Ovary (tissue), 10 donors: ENCODE measurements at places on chromosomes 2 and 18.

GRCh38 chr18:47254341-47254939 is 3.0 kb upstream of the SKOR2 start:
- no peak for DNase-seq

DNA sequence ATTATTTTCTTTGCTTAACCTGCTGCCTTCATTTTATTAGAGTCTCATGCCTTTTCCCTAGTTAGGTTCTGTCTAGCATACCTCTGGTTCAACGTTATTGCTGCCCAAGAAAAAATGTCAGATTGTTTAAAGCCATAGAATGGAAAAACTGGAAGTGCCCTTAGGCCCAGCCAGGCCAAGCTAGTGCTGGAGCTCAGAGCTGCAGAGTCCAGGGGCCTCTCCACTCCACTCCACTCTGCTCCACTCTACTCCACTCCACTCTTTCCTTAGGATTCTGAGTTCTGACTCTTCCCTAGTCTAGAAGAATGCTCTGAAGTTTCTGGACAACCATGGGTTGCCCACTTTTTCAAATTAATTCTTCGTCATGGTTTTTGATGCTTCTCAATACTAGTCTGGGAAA is 155.6 kb downstream of the SETBP1 start:
- DNase-seq, result no peak

- no peak for DNase-seq
Observed at GRCh38 chr2:160242893-160243564, 43.0 kb upstream of the ITGB6 start.

- DNase-seq, result no peak
Observed at GRCh38 chr2:218325566-218326160, 31.0 kb upstream of the CATIP start.

DNA sequence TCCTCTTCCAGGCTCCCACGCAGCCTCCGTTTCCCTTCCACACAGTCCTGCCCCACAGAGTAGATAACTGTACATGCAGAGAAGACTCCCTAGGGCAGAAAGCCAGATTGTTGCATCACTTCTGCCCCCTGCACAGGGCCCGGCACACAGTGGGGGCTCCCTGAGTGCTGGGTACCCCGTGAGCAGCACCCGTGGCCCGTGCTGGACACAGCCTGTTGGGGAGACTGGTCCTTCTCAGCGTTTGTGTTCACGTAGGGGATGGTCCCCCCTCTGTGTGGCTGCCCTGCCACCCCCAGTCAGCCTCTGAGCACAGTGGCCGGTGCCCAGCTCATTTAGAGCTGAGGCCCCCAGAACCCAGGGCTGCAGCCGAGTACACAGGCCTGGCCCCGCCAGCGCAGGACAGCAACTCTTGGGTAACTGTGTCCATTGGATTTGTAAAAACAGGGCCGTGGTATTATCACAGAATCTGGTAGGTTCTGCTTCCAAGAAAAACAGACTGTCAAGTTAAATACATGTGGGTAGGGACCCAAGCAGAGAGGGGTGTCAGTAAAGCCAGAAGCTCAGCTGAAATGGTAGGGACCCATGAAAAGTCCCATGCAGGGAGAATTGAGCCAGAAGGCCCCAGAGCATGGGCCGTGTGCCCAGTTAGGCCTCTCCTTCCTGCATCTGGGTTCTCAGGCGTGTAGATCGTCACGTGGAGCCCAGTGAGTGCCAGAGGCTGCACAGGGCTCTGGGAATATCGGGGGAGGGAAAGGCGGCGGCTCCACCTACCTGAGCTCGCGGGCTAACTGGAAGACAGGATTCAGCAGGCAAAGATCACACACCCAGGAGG is 257.3 kb downstream of the ATAD2B start:
- DNase-seq, result peak; percentile 90

DNA sequence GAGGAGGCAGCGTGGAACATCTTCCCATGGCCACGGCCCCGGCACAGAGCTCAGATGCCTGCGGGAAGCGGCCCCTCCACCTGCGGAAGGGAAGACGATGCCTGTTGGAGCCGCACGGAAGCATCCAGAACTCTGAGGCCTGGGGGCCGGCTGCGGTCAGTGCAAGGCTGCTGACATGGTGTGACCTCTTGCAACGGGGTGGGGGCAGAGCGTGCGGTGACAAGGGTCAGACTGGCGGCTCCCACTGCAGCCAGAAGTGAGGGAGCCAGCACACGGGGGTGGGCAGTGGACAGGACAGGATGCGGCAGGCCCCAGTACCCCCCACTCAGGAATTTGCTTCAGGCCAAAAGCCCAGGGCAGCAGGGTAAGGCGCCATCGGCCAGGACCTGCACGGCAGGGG is 48.8 kb downstream of the SLC66A2 start:
- DNase-seq, result peak; percentile 17

DNA sequence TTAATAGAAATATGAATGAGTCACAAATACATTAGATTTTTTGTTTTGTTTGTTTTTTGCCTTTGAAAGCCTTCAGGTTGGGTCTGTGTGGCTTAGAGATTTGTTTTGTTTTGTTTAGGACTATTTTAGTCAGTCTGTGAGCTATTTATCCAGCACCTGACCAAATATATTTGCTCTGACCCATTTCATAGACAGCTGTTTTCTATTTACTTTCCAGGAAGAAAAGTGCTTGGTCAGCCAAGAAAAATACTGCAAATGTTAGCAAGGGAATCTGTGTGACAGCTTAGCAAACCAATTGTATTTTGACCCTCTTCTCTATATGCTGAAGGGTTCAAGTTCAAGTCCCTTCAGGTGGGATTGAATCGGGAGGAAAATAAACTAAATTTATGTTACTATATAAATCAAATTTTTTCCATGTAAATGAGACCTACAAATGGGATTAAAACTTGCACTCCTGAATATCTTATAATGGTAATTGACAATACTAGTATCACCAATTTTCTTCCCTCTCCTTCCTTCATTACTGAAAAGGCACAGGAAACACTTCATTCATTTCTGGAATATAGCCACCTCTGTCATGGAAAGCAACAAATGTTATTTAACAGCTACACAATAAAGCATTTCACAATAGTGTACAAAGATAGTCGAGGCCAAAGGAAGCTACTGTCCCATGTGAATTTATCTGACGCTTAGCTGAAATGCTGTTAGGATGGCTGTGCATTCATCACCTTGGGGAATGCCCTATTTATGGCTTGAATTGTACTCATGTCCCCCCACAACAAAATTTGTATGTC is 23.1 kb upstream of the KLF7 start:
- DNase-seq, result no peak
